ENCODE measurements at places on chromosomes 3 and 15.
A peak's percentile ranks its signal among the peaks of the same experiment; 100 is the strongest.

DNA sequence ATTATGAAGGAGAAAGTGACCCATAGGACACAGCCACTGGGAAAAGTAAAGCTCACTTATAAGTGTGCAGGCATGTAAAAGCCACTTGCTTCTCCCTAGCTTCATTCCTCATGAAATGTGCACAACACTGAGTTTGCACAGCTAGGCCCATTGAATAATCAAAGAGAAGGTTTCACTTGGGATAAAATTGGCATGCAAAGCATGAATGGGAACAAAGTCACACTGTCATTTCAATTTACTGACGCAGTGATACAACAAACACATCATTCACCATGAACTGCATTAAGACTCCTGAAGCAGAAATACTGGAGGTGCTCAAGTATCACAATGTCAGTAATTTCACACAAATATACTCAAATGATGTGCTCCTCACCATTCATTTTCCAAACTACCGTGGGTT lies 61.1 kb downstream of the KCNMB2 start:
- no peak for DNase-seq

DNA sequence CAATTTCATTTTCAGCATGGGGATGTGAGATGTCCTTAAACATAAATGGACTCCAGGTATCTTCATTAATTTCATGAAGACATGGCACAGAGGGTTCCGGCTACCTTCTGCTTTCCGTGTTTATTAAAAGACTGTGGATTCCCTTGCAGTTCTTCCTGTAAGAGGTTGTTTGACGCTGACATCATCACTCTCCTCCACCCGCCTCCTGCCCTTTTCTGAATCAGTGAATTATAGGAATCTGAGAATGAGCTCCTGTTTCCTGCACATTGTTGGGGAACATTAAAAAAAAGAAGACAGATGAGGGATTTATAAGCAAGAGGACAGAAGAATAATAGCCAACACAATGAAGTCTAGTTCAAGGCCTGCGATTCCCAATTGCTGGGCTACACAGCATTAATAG lies 191.3 kb downstream of the LPP start:
- no peak for DNase-seq

DNA sequence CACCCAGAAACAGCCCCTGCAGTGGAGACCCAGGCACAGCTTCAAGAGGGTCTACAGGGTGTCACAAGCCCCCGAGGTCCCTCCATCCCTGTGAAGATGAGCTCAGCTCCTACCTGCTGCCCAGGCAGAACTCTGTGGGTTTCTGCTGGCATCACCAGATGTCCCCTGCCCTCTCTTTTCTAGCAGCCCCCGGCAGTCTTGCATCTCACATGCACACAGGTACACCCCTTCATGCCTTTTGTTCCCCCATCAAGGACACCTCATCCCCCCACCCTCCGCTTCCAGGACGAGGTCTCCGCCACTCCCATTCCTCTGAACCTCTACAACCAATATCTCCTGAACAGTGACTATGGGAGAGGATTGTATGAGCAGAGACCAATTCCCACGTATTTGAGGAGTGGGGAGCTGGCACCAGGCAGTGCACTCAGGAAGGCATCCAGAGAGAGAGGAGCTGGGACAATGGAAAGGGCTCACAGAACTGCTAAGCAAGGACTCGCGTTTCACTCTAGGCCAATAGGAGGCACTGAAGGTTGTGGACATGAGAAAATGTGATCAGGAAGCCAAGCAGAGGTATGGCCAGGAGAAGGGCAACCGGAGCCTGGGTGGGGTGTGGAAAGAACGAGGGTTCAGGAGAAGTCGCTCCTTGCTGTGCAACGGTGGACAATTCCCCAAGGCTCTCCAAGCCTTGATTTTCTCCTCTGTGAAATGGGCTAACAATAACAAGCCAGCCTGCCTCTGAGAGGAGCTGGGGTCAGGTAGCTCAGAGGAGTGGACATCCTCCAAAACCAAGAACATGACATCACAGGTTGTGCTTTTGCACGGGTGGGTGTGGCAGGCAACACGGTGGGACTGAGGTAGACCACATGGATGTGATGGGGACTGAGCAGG lies 115.2 kb downstream of the CHSY1 start:
- no peak for DNase-seq

DNA sequence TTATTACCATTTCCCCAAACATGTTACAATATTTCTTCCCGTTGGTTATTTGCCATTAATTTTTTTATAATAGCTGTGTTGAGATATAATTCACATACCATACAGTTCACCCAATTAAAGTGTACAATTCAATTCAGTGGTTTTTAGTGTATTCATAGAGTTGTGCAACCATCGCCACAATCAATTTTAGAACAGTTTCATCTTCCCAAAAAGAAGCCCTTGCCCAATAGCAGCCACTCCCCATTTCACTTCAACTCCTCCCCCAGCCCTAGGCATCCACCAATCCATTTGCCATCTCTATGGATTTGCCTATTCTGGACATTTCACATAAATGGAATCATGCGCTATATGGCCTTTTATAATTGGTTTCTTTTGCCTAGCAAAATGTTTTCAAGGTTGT lies 225.1 kb downstream of the EPHB1 start:
- no peak for DNase-seq

DNA sequence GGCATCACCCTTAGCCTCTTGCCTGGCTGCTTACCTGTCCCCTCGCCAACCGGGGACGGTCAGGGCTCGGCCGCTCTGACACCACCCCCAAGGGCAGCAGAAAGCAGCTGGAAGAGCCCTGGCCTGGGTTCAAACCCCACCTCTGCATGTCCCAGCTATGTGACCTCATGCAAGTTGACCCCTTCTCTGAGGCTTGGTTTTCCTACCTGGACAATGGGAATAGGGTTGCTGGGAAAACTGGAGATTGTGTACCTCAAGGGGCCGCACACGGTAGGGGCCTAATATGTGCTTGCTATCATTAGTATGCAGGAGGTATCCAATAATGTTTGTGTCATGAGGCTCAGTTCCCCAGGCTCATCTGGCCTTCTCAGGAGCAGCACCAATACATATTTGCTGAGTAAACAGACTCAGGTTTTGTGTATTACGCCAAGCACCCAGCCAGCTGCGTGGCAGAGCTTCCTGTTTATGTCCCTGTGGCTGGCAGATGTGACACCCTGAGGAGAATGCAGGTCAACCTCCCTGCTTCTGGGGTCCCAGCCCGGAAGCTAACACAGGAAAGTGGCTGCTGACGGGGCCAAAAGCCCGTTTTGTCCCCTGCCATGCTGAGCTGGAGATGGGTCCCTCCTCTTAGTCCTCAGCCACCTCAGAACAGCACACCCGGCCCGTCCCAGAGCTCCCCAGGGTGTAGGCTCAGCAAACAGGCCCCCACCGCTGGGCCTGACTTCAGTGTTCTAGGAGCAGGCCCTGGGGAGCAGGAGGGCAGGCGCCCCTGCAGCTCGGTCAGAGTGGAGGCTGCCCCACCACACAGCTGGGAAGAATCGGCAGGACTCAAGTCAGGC lies 29.7 kb downstream of the PLXND1 start:
- DNase-seq: peak; percentile 28
